ENCODE measurements at places on chromosomes 1 and 21.

- DNase-seq = no peak
Observed at GRCh38 chr1:86491171-86491950, 22.6 kb downstream of the CLCA1 start.

DNA sequence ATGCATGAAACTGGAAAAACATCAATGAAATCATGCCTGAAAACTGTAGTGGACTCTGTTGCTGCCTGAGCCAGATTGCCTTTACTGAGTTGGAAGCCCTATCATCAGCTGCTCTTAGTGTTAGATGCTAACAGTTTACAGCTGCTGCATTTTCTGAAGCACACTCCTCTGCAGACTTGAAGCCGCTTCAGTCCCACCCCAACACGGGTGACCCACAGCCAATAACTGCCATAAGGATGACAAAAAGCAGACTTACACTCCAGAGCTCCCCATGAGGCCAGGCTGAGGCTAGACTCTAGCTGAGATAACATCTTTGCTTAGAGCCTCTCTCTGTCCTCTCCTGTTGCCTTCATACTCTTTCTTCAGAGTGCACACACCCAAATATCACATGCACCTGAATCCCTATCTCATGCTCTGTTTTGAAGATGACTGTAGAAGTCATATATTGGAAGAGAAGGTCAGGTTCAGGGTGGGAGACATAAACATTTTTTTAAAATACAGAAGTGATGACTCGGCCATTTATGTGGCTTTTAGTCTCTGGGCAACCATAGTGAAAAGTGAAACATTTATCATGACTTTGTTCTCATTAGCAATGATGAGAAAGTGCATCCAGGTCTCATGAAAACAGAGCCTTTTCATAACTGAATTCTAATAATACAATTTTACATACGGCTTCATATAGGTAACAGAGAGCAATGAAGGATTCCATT lies 161.0 kb downstream of the KCNK2 start:
- DNase-seq = peak; percentile 33

DNA sequence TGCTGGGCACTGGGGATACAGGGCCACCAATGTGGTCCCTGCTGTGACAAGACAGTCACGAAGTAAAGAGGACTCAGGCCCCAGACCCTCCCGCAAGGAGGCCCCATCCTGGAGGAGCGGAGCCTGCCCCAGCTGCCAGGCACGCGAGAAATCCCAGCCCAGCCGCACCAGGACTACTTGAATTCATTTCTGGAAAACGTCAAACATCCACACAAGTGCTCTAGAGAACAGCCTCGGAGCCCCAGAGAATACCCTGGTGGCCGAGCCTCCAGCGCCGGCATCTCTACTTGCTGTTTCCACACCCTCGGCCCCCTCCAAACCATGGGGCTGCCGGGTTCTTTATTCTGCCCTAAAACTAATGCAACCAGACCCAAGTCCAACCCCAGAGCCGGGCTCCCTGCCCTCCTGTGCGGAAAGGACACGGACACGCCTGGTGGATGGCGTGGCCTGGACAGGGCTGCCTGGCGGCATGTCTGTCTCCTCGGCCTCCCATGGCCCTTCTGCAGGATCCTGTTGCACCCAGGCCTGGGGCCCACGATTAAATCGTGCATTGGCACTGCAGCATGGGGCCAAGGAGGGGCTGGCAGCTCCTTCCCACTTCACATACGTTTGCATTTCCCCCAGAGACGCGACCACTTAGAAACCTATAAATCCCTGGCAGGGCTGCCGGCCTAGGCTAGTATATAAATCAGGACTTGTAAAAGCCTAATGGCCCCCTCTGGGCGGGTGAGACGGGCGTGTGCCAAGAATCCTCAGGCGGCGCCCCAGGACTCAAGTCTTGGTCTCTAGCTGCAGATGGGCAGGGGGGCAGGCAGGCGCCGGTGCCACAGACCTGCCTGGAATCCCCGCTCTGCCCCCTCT lies 41.2 kb downstream of the DMRTB1 start:
- DNase-seq = no peak

- DNase-seq = no peak
Observed at GRCh38 chr1:110364221-110364620, 25.0 kb downstream of the RBM15 start.

DNA sequence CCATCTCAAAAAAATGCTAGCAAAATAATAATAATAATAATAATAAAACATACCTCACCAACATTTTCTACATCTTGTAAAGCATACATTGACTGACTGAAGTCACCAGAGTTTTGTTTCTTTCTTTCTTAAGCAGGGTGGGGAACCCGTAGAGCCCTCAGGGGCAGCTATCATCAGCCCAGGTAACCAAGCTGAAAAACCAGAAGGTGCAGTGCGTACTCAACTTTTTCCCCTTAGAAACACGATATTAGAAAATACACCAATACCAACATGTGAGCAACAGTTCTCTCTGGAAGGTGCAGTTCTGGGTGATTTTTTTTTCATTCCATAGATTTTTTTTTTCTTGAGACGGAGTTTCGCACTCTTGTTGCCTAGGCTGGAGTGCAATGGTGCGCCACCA lies 54.3 kb upstream of the LGALS8 start:
- no peak for DNase-seq

DNA sequence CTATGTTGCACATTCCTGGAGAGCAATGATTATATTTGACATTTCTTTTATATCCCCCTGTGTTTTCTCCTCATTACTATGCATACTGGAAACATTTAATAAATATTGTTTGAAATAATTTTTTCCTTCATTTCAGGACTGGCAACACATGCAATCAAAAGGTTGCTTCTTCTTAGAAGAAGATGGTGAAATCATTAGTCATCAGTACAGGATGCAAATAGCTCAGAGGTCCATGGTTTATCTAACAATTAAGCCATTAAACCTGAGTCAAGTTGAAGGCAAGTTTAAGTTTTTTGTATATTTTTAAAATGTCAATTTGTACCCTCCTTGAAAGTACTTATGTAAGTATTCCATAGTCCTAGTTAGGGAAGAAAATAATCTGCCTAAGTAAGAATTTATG lies 22.5 kb downstream of the EFCAB7 start:
- peak; percentile 38 for DNase-seq

- DNase-seq = no peak
Observed at GRCh38 chr1:205275916-205276688, 45.4 kb downstream of the NUAK2 start.

DNA sequence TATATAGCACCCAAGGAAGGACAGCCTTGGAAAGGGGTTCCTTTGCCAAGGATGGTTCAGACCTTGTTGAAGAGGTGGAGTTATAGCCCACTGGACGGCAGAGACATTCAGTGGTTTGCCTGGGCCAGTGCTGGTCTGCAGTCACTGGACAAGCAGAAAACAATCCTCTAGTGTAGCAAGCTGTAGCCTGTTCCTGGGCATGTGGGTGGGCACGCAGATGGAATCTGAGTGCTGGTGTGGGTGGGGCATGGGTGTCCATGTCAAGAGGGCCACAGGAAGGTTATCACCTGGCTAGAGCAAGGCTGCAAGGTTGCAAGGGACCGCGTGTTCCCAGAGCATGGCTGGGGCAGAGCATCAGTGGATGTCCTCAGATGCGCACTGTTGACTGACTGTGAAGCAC lies 244.7 kb downstream of the PTPRU start:
- no peak for DNase-seq

- peak; percentile 48 for DNase-seq
Observed at GRCh38 chr1:180917306-180918065, 4.8 kb downstream of the KIAA1614 start.

GRCh38 chr1:17776426-17776825 lies 21.3 kb downstream of the ACTL8 start:
- DNase-seq = no peak

DNA sequence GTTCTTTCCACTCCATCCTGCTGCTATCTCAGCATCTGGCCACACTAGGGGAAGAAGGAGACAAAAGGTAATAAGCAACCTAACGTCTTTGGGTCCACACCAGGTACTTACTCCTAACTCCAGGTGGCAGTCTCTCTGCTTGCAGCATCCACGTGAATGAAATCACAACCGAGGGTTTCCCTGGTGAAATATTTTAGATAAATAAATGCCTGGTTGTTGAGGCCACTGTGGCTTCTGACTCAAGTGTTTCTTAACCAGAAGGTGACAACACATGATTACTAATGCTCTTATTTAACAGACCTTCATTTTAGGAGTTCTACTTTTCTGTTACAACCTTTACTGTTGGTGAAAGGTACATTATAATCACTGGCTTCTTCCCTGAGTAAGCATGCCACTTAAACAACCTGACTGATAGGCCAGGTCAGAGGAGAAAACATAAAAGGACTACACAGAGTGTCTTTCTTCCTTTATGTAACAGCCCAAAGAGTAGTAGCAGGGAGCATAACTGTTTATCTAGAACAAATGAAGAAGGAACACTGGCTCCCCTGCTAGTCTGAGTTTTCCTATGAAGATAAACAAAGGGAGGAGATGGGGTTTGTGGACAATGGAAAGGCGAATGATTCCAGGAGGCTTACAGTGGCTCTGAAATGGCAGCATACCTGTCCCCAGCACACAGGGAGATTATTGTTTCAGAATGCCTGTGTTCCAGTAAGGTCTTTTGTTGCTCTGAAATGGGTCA lies 59.9 kb downstream of the SYT6 start:
- DNase-seq = peak; percentile 57

GRCh38 chr21:34833465-34833864 lies 164.7 kb downstream of the CLIC6 start:
- no peak for DNase-seq

DNA sequence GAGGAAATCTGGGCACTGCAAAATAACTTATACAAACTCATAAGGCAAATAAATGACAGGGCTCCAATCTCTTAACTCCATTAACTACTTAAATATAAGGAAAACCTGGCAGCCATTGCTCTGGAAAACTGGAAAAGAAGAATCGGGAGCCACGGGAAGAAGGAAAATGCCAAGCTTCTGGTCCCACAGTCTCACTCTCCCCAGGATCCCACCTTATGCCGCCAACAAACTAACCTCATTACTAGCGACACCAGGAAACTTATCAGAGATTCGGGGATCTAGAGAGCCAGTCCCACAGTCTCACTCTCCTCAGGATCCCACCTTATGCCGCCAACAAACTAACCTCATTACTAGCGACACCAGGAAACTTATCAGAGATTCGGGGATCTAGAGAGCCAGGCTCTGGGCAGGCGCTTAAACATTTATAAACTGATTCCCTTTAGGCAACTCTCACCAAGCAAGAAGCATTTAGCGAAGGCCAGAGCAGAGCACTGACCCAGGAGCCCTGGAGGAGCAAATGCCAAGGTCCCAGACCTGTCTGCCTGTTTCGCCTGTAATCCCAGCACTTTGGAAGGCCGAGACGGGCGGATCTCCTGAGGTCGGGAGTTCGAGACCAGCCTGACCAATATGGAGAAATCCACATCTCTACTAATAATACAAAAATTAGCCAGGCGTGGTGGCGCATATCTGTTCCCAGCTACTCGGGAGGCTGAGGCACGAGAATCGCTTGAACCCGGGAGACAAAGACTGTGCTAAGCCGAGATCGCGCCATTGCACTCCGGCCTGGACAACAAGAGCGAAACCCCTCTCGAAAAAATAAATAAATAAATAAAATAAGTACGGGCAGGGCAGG lies 720 bp downstream of the PSMB2 start:
- DNase-seq = no peak

DNA sequence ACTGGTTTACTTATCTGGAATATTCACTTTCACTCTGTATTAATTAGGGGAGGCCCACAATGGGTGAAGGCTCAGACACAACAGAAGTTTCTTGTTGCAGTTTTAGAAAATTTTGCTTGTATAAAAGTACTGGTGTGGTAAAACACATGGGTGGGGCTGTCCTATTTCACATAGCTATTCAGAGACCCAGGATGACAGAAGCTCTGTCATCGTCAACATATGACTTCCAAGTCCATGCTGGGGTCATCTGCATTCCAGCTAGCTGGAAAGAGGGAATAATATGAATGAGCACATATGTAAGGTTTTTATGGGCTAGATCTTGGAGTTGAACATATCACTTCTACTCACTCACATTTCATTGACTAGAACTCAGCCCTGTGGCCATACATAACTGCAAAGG lies 166.4 kb upstream of the KCTD3 start:
- DNase-seq = no peak

DNA sequence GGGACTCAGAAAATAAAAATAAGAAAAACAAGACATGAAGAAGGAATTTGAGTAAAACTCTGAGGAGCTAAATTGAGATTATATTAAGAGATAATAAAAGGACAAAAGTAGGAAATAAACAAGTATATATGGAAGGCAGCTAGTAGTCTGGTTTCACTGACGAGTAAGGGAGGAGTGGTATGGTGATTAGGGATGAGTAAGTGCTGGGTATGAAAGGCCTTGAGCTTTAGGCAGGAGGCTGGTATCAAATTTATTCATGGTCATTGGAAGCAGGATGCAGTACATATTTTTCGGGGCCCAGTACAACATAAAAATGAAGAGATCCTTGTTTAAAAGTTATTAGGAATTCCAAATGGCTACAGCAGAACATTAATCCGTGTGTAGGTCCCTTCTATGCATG lies 789.7 kb upstream of the PRMT6 start:
- DNase-seq = peak; percentile 21

DNA sequence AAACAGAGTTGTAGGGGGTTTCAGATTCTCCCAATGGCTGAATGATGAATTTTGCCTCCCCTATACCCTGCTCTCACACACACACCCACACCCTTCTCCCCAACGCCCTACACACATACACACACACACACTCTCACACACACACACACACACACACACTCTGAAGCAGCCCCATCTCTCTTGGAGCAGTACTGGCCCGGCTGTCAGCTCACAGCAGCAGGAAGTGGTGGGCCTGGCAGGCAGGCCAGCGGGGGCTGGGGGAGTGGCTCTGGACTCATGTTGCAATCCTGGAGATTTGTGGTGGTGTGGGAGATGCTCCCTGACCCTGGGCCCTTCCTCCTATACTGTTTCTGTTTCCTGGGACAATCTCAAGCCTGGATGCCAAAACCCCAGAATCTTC lies 2.2 kb downstream of the IKBKE start:
- peak; percentile 81 for DNase-seq

DNA sequence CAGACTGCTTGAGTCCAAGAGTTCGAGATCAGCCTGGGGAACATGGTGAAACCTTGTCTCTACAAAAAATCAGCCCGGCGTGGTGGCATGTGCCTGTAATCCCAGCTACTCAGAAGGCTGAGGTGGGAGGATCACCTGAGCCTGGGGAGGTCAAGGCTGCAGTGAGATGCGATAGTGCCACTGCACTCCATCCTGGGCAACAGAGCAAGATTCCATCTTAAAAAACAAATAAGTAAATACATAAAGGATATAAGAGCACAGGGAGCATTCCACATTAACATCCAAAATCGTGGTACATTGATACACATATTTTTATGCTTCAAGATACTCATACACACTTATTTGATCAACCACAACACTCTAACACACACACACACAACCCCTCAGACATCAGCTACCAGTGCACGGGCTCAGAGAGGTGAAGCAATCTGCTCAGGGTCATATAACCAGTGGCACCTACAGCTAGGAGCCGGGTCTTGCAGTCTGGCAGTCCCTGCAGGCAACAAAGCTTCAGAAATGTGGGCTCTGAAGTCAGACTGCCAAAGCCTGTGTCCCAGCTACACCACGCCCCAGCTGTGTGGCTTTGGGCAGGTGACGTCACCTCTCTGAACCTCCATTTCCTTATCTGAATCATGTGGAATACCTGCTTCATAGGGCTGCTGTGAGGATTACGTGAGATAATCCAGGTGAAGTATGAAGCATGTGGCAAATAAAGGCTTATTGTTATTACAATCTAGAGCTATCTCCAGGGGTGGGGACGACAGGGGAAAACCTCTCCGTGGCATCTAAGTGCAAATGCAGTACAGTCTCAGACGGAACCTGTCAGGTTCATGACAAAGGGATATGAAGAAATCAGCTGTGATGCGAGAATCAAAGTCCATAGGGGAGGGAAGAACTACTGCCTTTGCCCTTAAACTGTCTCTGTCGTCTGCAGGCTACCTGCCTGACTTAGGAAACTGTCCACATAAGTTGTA lies 4.8 kb upstream of the CRYBG2 start:
- no peak for DNase-seq

Measured in fibroblast of skin of abdomen (primary cell).